ENCODE measurements at places on chromosomes 6 and 20.

DNA sequence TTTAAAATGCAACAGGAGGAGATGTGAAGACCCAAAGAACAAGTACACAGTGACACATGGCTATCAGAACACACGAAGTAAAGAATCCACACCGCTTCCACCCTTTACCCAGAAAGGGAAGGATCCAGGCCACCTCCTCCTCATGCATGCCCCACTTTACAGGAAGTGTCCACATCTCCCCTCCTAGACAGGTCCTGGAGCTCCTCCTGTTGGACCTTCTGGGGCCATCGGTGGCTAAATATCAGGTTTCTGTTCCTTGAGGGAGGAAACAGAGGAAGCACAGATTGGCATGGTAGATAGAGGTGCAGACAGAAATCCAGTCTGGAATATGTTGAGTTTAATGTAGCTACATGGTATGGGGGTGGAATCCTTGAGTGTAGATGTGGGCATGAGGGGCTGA lies 10.9 kb downstream of the NINL start:
- no peak for DNase-seq

DNA sequence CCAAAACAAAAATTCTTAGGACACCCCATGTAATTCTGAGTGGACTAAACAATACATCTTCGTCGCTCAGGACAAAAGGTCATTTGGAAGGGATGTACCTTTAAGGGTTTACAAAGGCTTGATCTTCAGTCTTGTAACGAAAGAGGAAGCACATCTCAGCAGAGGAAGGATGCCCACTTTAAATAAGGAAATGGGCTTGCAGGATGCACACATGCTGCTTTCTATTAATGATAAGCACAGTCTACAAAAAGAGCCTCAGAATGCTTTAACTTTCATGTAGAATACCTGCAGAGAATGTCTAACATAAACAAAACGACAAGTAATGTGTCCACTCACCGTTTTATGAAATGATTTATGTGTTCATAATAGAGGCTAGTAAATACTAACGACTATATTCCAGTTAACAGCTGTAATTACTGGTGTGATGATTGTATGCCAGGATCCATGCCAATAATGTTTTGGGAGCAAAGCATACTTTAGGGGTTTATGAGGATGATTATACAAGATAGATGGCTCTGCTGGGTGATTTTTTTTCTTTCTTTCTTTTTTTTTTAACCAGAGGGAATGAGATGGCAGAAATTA lies 216.9 kb downstream of the GMDS start:
- no peak for DNase-seq

DNA sequence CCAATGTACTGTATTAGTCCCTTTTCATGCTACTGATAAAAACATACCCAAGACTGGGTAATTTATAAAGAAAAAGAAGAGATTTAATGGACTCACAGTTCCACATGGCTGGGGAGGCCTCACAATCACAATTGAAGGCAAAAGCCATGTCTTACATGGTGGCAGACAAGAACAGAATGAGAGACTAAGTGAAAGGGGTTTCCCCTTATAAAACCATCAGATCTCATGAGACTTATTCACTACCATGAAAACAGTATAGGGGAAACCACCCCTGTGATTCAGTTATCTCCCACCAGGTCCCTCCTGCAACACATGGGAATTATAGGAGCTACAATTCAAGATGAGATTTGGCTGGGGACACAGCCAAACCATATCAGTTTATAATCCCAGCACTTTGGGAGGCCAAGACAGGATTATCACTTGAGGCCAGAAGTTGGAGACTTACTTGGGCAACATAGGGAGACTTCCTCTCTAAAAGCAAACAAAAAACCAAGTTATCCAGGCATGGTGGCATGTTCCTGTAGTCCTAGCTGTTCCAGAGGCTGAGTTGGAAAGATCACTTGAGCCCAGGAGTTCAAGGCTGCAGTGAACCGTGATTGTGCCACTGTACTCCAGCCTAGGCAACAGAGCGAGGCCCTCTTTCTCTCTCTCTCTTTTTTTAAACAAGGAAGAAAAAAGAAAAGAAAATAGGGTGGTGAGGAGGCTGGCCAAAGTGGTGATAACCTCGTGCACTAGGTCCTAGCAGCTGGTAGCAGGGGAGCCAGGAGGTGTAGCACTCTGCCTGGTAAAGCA lies 22.9 kb upstream of the DDR1 start:
- no peak for DNase-seq

GRCh38 chr20:51462566-51463276 lies 79.8 kb downstream of the NFATC2 start:
- DNase-seq, result no peak

All from CD4-positive, CD25-positive, alpha-beta regulatory T cell (primary cell).